ENCODE measurements at places on chromosomes 3 and 15.

DNA sequence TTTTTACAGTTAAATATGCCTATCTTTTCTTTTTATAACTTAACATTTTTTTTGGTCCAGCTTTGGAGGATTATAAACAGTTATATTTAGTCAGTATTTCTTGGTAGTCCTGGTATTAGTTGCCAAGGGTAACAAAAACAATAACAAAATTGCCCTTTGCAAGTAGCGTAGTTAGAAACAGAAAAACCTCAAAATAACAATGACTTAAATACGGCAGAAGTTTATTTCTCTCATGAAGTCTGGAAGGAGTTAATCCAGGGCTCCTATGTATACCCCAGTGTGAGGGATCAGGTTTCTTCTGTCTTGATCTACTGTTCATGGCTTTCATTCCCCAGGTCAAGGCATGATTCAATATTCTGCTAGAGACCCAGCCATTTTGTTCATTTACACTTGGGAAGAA is 14.1 kb upstream of the MYH15 start:
- DNase-seq: no peak

DNA sequence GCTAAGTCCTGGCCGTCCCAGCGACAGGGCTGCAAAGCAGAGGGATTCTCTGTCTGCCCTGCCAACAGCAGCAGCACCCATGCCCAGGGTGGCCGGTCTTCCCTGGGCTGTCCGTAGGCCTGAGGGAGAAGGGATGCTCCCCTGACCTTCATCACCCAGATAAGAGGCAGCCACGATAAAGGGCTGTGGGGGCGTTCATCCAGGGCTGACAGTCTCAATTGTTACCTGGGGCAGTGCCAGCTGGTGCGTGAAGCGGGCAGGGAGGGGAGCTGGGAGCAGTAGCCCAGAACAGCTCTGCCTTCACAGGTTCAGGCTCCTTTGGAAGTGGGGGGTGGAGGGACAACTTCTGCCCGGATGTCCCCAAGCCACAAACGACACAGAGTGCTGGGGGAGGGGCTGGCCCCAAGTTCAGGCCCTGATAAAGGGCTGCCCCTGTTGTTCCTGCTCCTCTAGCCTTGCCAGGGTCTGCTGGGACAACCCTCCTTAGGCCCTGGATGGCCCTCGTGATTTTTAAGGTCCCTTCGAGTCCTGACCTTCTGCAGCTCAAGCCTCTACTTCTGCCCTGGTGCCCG is 94.7 kb downstream of the RAB11A start:
- DNase-seq: no peak

DNA sequence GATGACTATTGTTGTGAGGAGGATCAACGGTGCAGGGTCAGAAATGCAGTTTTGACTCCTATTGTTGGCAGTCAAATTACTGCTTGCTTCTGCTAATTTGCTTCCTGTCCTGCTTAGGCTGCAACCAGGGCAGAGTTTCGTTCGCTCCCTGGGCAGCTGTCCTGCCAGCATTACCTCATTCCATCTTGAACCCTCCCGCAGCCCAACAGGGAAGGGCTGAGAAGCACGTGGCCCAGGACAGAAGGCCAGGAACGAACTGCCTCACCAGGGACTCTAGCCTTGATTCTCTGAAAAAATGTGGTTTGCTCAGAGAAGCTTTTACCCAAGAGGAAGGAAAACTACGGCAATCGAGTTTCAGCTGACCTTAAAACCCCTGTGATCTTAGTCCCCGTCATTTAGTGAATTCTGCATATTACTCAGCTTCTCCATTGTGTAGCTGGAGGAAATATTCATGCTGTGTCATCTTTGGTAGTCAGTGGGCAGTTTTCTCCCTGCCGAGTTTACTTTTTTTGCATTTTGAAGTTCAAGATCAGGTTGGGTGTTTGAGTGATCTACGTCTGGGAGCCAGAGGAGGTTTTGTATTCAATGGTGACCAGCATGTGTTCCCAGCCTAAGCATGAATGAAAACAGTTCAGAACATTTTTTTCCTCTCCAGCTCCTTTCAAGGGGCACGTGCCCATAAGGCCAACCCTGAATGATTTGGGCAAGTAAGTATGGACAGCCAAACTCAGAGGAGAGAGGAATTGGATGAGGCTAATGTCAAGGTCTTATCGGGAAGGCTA is 23.0 kb downstream of the TLNRD1 start:
- peak; percentile 96 for DNase-seq

DNA sequence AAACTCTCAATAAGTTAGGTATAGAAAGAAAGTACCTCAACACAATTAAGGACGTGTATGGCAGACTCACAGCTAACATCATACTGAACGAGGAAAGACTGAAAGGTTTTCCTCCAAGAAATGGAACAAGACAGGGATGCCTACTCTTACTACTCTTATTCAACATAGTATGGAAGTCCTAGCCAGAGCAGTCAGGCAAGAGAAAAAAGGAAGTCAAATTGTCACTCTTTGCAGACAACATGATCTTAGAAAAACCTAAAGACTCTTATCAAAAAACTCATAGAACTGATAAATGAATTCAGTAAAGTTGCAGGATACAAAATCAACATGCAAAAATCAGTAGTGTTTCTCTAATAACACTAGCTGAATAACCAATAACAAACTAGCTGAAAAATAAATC is 96.0 kb downstream of the C3orf70 start:
- no peak for DNase-seq

GRCh38 chr15:79442911-79443310 is 10.8 kb downstream of the MINAR1 start:
- DNase-seq: no peak

GRCh38 chr3:120172070-120172469 is 77.8 kb upstream of the GSK3B start:
- DNase-seq: no peak

DNA sequence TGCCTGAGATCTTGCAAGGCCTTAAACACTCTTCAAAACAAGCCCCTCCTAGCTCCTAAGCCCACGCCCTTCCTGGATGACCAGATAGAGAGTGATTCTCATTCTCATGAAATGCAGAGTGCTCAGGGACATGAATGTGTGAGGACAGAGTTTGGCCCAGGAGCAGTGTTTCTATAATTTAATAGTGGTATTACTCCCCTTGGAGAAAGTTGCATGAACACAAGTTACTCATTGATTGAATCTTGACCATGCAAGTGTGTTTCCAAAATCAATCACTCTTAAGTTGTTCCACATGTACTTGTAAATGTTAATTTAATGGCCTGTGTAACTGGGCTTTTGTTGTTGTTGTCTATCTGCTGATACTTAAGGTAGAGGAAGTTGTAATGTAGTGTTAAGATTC is 181.6 kb downstream of the ADAMTSL3 start:
- DNase-seq: no peak

DNA sequence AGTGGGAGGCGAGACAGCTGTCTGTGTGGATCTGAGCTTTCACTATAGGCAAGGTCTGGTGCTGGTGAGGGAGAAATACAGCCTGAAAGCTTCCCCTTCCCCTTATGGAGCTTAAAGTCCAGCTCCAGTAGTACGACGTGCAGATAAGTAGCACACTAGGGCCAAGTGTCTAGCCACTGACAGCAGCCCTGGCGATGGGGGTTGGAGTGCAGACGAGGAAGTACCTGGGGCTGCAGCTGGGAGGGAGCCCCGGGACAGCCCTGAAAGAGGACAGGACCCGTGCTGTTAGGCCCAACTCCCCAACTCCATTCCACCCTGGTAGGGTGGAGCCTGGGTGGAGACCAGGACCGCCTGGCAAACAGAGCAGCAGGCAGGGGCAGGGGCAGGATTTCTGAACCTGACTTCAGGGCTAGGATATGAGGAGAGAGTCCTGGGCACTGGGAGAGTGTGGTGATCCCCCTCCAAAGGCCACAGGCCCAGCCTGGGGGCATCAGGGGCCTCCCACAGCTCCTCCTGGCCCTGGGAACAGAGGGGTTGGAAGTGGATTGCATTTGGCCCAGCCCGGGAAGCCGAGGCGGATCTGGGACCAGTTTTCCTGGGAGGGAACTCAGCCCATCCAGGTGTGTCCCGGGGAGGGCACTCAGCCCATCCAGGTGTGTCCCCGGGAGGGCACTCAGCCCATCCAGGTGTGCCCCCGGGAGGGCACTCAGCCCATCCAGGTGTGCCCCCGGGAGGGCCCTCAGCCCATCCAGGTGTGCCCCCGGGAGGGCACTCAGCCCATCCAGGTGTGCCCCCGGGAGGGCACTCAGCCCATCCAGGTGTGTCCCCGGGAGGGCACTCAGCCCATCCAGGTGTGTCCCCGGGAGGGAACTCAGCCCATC is 42.8 kb downstream of the BDH1 start:
- DNase-seq: no peak

- no peak for DNase-seq
Measured at GRCh38 chr3:160217675-160218074, 7.5 kb upstream of the C3orf80 start.

DNA sequence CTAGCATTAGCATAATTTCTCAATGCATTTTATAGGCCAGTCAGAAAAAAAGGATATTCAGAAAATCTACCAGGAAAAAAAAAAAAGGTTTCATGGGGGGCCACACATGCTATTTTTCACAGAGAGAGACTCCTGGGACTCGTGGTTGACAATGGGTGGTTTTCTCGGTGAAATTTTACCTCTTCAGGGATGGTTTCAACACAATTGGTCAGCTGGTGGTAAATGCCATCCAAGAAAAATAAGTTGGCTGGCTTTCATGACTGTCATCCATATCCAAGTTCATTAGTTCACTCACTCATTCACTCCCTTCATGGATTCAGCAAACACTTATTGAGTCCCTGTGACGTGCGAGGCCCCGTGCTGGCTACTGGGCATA is 217.3 kb downstream of the SHQ1 start:
- DNase-seq: no peak

DNA sequence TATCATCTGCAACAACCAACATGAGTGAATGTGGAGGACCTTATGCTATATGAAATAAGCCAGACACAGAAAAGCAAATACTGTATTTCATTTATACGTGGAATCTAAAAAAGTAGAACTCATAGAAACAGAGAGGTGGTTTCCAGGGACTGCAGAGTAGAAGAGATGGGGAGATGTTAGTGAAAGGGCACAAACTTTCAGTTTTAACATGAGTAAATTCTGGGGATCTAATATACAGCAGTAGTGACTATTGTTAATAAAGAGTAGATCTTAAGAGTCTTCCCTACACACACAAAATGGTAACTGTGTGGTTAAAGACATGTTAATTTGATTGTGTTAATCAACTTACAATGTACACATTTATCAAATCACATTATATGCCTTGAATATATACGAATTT is 20.9 kb upstream of the MELTF start:
- DNase-seq: no peak

DNA sequence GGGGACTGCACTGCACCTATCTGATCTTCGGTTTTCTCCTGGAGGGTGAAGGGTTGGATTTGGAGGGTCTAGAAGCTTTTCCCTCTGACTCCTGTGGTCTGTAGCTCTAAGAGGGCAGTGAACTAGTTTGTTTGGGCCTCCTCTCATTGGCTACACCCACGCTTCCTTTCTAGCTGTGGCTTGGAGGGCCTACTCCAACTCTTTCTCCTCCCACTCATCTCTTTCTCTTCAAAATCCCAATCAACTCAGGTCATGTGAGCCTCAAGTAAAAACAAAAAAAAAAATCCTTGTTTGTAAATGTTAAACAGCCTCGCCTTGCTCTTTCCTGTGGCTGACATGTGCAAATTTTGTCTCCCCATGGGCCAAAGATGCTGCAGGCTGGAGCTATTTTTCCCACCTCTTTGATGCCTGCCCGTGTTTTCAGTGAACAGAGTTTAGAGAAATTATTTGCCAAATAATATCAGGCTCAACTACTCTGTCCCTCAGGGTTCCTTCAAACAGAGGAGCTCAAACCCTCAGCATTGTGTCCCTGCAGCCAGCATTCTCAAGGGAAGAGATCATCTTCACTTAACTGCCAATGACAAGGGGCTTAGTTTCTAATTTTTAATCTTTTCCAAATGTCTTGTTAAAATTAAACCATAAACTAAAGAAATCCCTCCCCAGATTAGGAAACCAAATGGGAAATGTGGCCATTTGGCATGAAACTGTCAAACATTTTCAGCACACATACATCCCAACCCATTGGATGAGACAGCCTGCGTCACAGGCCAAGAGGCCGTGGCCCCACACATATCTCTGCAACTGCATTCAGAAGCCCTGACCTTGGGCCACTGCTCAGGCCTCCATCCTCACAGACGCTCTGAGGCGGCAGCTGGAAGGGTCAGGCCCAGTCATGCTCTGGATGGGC is 114.8 kb upstream of the THBS1 start:
- DNase-seq: no peak

DNA sequence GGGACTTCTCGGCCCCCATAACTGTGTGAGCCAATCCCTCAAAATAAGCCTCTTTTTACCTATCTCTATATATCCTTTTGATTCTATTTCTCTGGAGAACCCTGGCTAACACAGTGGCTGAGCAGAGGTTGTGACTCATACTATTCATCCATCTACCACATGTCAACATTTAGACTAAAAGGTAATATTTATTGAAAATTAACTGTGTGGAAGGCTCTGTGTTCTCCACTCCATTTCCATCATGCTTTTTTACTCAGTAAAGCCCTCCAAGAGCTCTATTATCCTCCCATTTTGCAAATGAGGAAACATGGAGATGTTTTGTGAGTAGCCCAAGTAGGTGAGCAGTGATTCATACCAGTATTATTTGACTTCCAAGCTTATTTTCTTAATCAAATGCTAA is 217.9 kb upstream of the DCBLD2 start:
- DNase-seq: no peak

GRCh38 chr3:50551054-50551659 is 16.4 kb downstream of the C3orf18 start:
- no peak for DNase-seq

- peak; percentile 89 for DNase-seq
Measured at GRCh38 chr15:89430530-89431341, 65.6 kb downstream of the RHCG start.

- DNase-seq: no peak
Measured at GRCh38 chr3:146241523-146242240, 9.2 kb downstream of the PLSCR4 start.

DNA sequence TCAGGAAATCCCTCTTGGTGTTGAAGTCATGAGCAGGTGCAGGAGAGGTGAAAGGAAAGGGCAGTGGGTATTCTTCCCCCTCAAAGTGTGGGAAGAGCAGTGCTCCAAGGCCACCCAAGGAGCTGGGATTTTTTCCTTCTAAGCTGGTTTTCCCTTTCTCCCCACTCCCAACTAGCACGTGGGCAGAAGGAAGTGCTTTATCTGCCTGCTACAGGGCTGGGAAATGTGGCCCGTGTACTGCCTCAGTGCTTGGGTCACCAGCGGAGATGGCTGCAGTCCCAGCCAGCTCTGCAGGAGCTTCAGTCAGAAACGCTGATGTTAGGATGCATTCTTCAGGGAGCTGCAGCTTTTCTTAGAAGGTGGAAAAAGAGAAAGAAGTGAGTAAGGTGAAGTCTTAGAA is 99.2 kb downstream of the CACNA1D start:
- no peak for DNase-seq

DNA sequence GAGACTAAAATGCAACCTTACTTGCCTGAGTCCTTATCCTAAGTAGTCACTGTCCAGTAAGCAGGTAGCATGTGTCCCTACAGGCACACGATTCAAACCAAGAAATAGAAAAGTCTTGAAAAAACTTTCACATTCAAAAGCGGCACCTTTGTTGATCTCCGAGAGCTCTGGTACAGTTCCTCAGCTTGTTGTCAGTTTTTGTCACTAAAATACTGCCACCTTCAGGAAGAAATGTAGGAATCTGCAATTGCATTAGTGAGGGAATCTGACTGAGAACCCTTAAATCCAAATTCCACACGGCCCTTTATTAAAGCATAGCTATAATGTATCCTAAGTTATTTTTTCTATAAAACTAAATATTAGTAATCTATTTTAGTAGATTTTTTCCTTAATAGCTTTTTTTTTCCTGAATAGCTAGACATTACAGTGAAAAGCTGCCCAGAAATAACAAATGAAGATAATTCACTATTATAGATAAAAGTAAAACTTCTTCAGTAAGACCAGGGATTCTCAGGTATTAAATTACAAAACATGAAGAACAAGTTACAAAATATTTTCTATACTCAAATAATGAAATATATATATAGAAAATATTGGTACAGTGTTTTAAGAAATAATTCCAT is 44.0 kb downstream of the CCDC54 start:
- peak; percentile 73 for DNase-seq
